ENCODE measurements at places on chromosomes 7 and 10. TPM values are rescaled to one million over a fixed set of nuclear protein-coding genes. Genes with fewer than 3 reads are reported as not detected.
A peak's percentile ranks its signal among the peaks of the same experiment; 100 is the strongest.

- no peak for DNase-seq
Measured at GRCh38 chr7:141928845-141929195, 12.6 kb downstream of the OR9A4 start.

- no peak for DNase-seq
Measured at GRCh38 chr7:12211711-12212485, 804 bp downstream of the TMEM106B start.

DNA sequence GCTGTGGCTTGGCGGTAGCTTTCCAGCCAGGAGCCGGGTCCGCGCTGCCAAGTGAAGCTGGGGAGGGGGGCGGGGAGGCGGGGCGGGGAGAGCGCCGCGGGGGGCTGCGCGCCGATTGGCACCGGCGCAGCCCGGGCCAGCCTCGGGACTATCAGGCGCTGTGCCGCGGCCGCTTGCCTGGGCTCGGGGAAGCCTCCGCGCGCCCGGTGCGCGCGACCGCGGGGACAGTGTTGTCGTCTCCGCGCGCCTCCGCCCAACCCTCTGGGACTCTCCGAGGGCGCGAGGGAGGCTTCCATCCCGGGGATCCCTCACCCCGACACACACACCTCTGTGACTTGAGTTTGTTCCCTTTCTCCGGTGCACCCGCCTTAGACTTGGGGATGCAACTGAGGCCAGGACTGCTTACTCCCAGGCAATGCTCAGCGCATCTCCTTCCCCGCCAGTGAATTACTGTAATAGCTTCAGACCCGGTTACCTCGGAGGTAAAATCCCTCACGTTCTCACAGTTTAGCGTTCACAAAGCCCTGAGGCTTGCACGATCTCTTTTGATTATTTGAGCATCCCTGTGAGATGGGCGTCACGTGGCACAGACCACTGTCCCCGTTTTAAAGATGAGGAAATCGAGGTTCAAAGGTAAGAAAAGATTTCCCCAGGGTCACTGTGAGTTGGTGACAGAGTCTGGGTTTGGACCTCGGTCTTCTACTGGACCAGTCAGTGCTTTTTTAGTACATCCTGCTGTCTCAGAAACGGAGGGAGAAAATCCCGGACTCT, at the start of gene NKX1-2:
TSS of gene NKX1-2 (minus strand) at position 24 of the 771 bp plus-strand sequence. CDS start 92 bp downstream, outside the sequence.
- no peak for DNase-seq

DNA sequence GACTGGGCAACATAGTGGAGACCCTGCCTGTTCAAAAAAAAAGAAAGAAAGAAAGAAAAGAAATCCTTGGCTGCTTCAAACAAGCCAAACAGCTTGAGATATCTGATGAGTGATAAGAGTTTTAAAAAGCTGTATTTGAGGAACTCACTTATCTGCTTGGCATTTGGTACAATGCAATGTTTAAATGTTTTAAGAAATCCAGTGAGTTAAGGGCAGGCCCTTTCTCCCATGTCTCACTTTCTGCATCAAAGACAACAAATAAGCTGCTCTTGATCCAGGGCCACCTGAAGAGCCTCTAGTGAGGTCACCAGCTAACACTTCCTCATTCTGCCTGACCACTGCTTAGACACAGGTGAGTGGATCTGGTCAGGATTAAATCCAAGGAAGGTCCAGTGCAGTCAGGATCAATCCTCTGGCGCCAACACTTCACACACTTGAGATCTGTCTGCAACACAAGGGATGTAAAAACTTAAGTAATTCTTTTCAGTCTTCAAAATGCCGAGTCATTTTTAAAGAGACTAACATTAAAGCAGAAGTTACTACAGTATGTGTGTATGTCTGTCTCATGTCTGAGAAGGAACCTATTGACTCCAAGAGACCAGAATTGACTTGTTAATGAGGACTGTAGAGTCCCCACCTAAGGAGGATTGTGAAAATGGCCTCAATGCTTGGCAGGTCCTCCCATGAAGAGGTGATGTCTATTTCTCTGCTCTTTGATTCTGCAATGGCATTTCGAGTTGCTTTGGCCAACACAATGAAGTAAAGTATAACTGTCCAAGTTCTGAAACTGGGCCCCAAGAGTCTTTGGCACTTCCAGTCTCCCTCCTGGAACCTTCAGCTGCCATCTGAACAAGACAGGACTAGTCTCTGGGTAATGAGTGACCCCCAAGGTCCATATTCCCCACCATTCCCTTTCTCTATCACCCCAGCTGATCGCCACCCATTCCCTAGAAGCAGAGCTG, 43.1 kb downstream of the CREB3L2 start:
- DNase-seq, result no peak

DNA sequence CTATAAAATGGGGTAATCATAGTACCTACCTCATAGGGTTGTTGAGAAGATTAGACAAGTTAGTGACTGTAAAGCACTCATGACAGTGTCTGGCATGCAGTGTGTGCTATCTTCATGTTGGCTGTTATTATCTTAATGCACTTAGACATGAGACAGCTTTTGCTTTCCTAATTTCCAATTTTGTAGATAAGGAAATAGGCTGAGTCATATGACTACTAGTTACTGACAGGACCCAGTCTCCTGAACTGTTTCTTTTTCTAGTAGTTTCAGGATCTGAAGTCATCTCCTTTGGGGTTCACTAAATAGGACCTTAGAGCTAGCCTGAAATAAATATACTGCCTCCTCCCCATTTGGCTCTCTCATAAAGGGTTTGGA, 74.2 kb downstream of the SNX10 start:
- no peak for DNase-seq

GRCh38 chr7:99255463-99255862, 17.2 kb upstream of the MYH16 start:
- no peak for DNase-seq

- DNase-seq, result no peak
Measured at GRCh38 chr10:78650122-78650521, 418.6 kb upstream of the ZMIZ1 start.

DNA sequence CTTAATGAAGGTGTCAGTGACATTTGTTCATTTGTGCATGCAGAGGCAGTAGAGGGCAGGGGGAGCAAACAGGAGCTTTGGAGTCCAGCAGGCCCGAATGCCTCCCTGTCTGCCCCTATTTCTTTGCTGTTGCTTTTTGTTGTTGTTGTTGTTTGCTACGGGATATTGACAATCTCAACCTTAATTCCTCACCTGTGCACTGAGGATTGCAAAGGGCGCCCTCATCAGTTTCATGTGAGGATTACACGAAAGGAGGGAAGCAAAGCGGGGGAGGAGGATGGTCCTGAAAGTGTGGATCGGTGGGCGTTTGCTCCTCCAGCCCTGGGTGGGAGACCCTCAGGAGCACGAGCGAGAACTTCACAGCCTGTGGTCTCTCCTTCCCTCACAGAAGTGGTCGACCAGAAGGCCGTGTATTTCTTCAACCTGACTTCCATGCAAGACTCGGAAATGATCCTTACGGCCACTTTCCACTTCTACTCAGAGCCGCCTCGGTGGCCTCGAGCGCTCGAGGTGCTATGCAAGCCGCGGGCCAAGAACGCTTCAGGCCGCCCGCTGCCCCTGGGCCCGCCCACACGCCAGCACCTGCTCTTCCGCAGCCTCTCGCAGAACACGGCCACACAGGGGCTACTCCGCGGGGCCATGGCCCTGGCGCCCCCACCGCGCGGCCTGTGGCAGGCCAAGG, 9.6 kb downstream of the GDF10 start:
- DNase-seq, result no peak

- peak; percentile 93 for DNase-seq
Measured at GRCh38 chr7:40134428-40135316, at the start of the genes MPLKIP and SUGCT. TSS of gene MPLKIP (minus strand) at chr7:40134622. CDS start at chr7:40134567, 55 bp downstream. TSS of gene SUGCT (plus strand) at chr7:40135005.

DNA sequence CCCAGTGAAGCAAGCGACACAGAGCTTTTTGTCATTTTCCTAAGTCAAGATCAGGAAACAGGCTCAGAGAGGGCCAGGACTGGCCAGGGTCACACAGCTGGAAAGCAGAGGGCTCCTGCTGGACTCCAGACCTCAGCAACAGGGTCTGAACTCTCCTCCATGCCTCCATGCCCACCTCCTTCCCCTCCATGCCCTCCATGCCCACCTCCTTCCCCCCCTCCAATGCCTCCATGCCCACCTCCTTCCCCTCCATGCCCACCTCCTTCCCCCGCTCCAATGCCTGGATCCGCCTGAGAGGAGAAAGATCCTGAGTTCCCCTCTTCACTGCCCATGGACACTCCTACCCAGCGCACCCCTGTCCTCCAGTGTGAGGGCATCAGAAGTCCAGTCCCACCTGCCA, 51.3 kb downstream of the OAT start:
- no peak for DNase-seq

DNA sequence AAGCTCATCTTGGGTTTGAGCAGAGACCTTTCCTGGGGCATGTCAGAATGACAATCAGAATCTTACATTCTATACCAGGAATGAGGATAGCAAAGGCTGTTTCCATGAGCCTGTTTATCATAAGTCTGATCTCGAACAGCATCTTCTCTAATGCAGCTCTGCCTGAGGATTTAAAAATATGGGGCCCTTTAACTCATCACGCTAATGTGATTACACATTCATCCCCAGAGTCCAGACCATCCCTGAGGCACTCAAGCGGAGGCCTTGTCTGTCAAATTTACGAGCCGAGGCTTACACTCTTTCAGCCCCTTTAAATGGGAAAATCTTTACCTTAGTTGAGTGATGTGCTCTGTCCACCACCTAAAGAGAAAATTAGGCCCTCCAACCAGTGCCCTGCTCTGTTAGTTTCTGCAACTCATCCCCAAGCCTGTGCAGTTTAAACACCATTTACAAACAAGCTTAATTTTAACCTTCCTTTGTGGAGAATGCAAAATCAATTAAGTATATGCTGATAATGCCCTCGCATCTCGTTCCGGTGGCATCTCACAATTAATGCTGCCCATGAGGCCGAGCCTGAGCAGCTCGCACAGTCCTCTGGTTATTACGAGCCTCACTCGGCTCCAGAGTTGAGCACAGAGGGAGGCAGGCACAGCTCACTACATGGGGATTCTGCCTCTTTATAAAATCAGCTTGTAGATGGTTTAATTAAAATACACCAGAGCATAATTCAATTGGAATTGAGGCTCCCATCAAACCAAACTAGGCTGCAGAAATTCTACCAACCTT, 16.0 kb downstream of the CHST15 start:
- no peak for DNase-seq

DNA sequence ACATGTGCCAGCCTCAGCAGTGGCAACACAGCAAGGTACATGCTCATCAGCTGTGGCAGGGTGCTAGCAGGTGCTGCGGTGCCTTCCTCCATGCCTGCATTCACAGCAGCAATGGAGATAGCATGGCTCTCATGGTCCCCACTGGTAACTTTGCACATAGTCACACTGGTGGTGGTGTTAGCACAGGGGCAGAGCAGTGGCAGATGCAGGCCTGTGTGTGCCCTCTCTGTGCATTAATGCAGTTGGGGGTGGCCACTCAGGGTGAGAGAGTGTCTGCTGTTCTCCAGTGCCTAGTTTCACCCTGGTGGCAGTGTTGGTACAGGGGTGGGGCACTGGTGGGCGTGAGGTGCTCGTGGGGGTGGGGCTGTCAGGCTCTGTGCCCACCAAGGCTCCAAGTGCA, 17.7 kb upstream of the PPP1R3A start:
- DNase-seq, result no peak

GRCh38 chr10:126201603-126202002, 186.7 kb downstream of the ADAM12 start:
- no peak for DNase-seq

Gene STEAP2
- 5.7 TPM for polyA plus RNA-seq

Gene FFAR4
- polyA plus RNA-seq, result 0.13 TPM

Gene AHCYL2
- 19.9 TPM for polyA plus RNA-seq
